ENCODE measurements at places on chromosomes 12 and 14. TPM values are rescaled to one million over a fixed set of nuclear protein-coding genes. Genes with fewer than 3 reads are reported as not detected.

The GARIN6 gene
- polyA plus RNA-seq: not detected

The METTL1 gene
- 19.0 TPM for polyA plus RNA-seq

The KRT77 gene
- polyA plus RNA-seq: 0.01 TPM

The SLC35E3 gene
- 2.9 TPM for polyA plus RNA-seq

The GLRX5 gene
- 65.5 TPM for polyA plus RNA-seq

The YBX3 gene
- 2,735 TPM for polyA plus RNA-seq

The AQP2 gene
- polyA plus RNA-seq: not detected

The SUDS3 gene
- 27.8 TPM for polyA plus RNA-seq

The NEUROD4 gene
- polyA plus RNA-seq: not detected

The DNAAF2 gene
- 9.5 TPM for polyA plus RNA-seq

The CSRP2 gene
- 16.3 TPM for polyA plus RNA-seq

The PLBD1 gene
- 4.4 TPM for polyA plus RNA-seq

The LRTM2 gene
- polyA plus RNA-seq: not detected

The TSPAN19 gene
- polyA plus RNA-seq: 0.04 TPM

The MYO1A gene
- polyA plus RNA-seq: 0.18 TPM

The PRH2 gene
- polyA plus RNA-seq: not detected

The SLC4A8 gene
- polyA plus RNA-seq: 0.03 TPM

The PRB2 gene
- polyA plus RNA-seq: not detected

The COL2A1 gene
- polyA plus RNA-seq: 0.41 TPM

The ACRBP gene
- 0.82 TPM for polyA plus RNA-seq

The IFI27 gene
- polyA plus RNA-seq: 229 TPM

The TAS2R7 gene
- polyA plus RNA-seq: not detected

The RSRC2 gene
- 54.2 TPM for polyA plus RNA-seq

The ZNF605 gene
- polyA plus RNA-seq: 4.1 TPM

The TPCN1 gene
- polyA plus RNA-seq: 18.2 TPM

The GSG1 gene
- polyA plus RNA-seq: not detected

The GLIPR1L1 gene
- polyA plus RNA-seq: not detected

The DYNC1H1 gene
- 228 TPM for polyA plus RNA-seq

The TMEM233 gene
- polyA plus RNA-seq: 125 TPM
